ENCODE measurements at places on chromosomes 3 and 15. TPM values are rescaled to one million over a fixed set of nuclear protein-coding genes. Genes with fewer than 3 reads are reported as not detected.

LYZL4 gene
- total RNA-seq = not detected

SHF gene
- total RNA-seq = 3.0 TPM

SERPINI2 gene
- total RNA-seq = not detected

EPHA6 gene
- total RNA-seq = 0.57 TPM

DNA sequence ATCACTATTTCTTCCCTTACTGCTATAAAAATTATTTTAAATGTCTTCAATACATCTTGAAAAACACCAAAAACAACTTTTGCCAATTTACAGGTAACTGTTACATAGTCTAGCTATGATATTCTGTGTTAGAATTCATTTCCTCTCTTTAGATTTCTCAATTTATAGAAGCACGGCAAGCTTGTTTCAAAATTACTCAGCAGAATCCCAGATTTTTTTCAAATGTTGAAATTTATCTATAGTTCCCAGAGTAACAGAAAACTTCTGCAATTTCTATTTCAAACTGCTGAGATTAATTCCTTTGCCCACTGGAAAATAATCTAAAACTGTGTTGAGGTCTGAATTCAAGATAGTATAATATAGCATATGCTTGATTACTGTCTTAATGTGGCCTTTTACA, 41.2 kb downstream of the CCPG1 start:
- no peak overlapping the region for H3K27ac ChIP-seq
- no peaks in the 10 kb centered on the region for H3K4me1 ChIP-seq
- H3K36me3 ChIP-seq = no peaks in the 10 kb centered on the region
- H3K27me3 ChIP-seq = no peaks in the 10 kb centered on the region
- no peak overlapping the region for H3K4me3 ChIP-seq

DNA sequence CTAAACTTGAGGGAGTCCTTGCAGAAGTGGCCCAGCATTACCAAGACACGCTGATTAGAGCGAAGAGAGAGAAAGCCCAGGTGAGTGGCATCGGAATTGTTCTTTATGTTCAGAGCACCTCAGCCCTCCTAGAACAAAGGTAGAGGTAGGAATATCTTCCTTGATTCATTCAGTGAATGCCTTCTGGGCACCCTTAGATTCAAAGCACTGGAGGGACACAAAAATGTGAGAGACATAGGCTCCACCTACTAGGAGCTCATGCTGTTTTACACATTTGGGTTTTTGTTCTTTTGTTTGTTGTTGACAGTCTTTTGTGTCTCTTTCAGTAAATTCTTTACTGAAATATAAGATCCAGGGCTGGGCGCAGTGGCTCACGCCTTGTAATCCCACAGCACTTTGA, 68.2 kb downstream of the IQGAP1 start:
- H3K36me3 ChIP-seq = peaks cover 27% of the 10 kb centered on the region
- H3K4me3 ChIP-seq = no peak overlapping the region
- DNase-seq = no peak
- no peaks in the 10 kb centered on the region for H3K4me1 ChIP-seq
- H3K27ac ChIP-seq = no peak overlapping the region

GRCh38 chr3:130433306-130433705, 83.7 kb upstream of the COL6A6 start:
- no peak overlapping the region for H3K4me3 ChIP-seq
- H3K4me1 ChIP-seq = no peaks in the 10 kb centered on the region
- no peaks in the 10 kb centered on the region for H3K36me3 ChIP-seq
- no peak overlapping the region for H3K27ac ChIP-seq
- peaks cover 4% of the 10 kb centered on the region for H3K27me3 ChIP-seq
- no peak for DNase-seq

DNA sequence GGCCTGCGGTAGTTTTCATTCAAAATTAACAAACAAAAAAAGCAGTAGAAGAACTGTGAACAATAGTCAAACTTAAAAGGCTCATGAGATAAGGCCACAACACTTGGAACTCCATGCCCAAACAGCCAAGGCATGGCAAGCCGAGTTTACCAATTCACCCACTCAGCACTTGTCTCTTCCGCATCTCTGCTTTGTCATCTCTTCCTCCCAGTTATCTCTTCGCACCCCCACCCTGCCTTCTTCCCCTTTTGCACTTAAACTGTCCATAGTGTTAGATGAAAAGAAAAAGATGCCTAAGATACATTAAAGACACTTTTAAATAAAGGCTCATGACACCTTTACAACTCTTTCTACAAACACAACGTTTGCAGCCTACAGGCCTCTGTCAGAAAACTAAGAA, 11.1 kb downstream of the TLE3 start:
- no peak overlapping the region for H3K4me3 ChIP-seq
- H3K27me3 ChIP-seq = no peaks in the 10 kb centered on the region
- no peak overlapping the region for H3K27ac ChIP-seq
- H3K36me3 ChIP-seq = peaks cover 23% of the 10 kb centered on the region

- H3K4me1 ChIP-seq = no peaks in the 10 kb centered on the region
- no peak overlapping the region for H3K27ac ChIP-seq
- no peak for DNase-seq
- no peaks in the 10 kb centered on the region for H3K36me3 ChIP-seq
Measured at GRCh38 chr3:178967177-178967532, 104.5 kb downstream of the ZMAT3 start.

DNA sequence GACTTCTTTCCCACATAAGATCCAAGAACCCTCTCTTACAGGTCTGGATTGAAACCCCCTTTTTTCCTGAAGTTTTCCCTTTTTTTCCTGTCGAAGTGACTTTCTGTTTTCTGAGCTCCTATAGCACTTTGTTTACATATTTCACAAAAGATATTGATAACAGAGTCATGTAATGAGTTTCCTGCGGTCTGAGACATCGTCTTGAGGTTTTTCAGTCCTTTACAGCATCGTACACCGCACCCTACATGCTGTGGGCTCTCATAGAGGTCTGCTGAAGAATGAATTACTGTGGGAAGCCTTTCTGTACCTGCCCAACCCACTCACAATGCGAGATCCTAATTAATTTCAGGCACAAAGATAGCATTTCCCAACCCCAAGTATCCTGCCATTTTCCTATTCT, 53.1 kb downstream of the MCF2L2 start:
- peaks cover 5% of the 10 kb centered on the region for H3K4me1 ChIP-seq
- H3K4me3 ChIP-seq = no peak overlapping the region
- H3K27ac ChIP-seq = no peak overlapping the region
- no peaks in the 10 kb centered on the region for H3K36me3 ChIP-seq

All from Panc1 (cell line).